Putamen (tissue), 1 donor: ENCODE measurements at places on chromosomes 12 and 14.

DNA sequence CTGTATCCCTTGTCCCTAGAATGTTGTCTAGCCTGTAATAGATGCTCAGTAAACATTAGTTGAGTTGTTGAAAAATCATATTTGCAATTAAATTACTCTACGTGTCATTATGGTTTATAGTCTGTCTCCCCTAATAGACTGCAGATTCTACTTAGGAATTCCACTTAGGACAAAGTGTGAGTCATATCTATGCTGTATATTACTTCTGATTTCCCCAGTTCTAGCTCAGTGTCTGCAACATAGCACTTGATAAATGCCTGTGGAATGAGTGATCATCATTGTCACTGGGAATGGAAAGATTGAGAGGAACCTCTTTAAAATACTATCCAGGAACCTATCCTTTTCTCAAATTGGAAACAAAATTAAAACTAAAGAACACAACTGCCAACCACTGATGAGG lies 99.3 kb downstream of the TBX5 start:
- no peak for DNase-seq

DNA sequence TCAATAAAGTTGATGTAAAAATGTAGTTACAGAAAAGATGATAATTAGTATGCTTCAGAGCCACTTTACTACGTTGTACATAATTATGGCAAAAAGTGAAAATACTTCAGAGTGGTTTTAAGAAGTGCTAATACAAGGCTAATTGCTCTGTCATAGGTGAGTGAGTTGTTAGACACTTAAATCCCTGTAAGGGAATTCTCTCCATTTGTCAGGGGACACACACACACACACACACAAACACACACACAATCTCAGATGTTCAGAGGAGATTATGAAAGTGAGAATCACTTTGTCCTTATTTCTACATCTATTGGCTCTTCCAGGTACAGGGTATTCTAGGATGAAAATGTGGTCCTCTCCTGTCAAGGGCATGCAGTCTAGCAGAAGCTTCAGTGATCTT lies 208.3 kb upstream of the PELI2 start:
- DNase-seq = no peak

DNA sequence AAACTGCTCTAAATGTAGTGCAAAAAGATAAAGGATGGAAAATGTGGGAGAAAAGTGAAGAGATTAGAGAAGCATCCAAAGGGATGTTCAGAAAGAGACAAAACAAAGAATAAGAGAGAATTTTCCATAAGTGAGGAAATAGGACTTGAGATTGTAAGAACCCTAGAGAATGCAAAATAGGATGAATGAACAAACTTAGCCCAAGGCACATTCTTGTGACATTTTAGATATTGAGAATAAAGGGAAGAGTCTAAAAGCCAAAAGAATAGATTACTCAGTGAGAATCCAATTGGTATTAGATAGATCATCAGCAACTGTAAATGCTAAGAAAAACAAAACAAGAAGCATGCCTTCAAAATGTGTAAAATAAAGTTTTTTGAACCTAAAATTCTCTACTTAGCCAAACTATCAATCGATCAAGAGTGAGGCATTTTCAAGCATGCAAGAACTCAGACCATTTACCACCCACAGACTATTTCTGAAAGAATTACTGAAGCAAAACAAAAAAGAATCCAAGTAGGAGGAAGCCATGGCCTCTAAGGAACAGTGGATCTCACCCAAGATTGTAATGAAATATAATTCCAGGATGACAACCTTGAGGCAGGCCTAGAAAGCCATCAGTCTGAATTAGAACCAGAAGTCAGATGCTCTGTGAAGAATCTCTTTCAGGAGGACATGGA lies 33.5 kb downstream of the DYRK2 start:
- no peak for DNase-seq

DNA sequence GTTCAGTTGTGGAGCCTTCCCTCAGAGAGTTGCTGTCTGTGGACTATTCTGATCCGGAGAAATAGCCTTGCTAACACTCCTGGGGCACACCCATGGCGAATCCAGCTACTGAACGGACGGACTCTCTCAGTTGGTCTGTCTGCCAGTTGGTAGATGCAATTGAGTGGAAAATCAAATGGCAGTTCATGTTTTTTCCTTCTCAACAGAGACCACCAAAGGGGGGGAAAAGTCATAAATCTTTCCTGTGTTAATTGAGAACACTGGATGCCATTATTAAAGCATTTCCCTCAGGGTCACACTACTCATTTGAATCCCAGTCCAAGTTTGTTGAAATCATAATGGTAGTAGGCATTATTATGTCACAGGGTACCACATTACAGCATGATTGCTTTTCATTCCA lies 354.3 kb upstream of the FAR2 start:
- no peak for DNase-seq

DNA sequence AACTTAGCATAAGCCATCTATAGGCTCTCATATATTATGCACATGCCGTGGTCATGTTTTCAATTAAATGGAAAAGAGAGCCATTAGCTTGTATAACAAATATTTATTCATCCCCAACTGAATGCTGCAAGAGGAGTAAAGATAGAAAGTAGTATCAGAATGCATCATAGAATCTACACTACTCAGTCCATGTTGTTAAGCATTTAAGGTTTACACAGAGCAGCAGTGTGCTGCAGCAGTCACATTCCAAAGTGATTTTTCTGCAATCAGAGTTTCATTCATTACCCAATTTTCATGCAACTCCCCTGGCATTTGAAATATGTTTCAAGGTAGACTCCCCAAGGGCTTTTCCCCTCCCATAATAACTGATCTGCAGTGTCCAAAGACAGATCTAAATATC lies 82.2 kb upstream of the LMO3 start:
- DNase-seq = no peak
